ENCODE measurements at places on chromosomes 2 and 18. TPM values are rescaled to one million over a fixed set of nuclear protein-coding genes. Genes with fewer than 3 reads are reported as not detected.

DNA sequence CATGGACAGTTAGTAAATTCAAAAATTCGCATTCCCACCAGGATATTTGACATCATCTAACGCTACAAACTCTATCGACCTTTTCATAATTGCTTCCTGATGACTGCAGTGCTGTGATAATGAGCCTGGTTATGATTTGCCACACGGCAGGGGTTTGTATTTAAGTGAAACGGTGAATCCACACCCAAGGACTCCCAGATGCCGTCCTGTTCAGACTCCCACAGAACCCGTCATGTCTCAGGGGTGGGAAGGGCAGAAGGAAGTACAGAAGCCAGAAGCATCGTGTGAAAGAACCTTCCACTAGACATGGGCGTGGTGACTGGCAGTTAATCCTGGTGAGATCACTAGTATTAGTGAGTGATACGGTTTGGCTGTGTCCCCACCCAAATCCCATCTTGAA is 91.2 kb upstream of the TMEM18 start:
- no peaks in the 10 kb centered on the region for H3K36me3 ChIP-seq
- no peak for DNase-seq
- H3K27ac ChIP-seq: no peak overlapping the region
- no peaks in the 10 kb centered on the region for H3K4me1 ChIP-seq

- H3K4me1 ChIP-seq: no peaks in the 10 kb centered on the region
- no peaks in the 10 kb centered on the region for H3K36me3 ChIP-seq
- no peak overlapping the region for H3K27ac ChIP-seq
- DNase-seq: no peak
- no peaks in the 10 kb centered on the region for H3K27me3 ChIP-seq
- no peak overlapping the region for H3K4me3 ChIP-seq
Observed at GRCh38 chr2:29482348-29482747, 367.1 kb downstream of the CLIP4 start.

FIGN gene
- 8.9 TPM for total RNA-seq

B3GNT7 gene
- 9.4 TPM for total RNA-seq

GRCh38 chr18:11750581-11751310 is 61.7 kb downstream of the GNAL start:
- no peak overlapping the region for H3K4me3 ChIP-seq
- H3K4me1 ChIP-seq: no peaks in the 10 kb centered on the region
- no peak overlapping the region for H3K27ac ChIP-seq

- peaks cover 43% of the 10 kb centered on the region for H3K4me1 ChIP-seq
- DNase-seq: no peak
- no peaks in the 10 kb centered on the region for H3K27me3 ChIP-seq
- no peaks in the 10 kb centered on the region for H3K36me3 ChIP-seq
- no peak overlapping the region for H3K4me3 ChIP-seq
Observed at GRCh38 chr18:22214731-22215528, 45.5 kb downstream of the GATA6 start.

DNA sequence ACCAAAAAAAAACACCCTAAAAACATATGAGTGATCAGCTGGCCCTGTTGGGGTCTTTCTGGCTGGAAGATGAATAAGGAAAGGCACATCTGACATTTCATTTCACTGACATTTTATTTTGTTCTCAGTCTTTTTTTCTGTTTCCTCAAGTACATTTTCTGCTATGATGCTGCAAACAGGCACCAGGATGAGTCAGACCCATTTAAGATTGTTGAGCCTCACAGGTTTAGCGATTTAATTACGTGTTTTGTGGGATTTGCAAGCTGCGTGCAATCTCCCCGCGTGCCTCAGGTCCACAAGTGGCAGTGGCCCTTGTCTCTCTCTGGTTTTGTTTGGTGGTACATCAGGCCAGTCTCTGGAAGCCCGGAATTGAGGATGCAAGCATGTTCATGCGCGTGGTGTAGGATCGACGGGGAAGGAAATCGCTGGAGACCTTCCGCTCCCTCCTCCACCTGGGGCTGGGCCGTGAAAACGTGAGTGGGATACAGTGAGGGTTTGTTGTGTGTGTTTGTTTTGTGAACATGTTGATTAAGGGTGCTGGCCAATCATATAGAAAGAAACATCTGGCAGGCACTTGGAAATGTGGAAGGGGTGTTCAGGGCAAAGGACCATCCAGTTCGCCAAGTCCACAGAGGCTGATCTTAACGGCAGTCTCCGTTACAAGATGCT is 120.2 kb upstream of the ZNF516 start:
- DNase-seq: no peak
- no peaks in the 10 kb centered on the region for H3K27me3 ChIP-seq
- no peaks in the 10 kb centered on the region for H3K36me3 ChIP-seq
- peaks cover 13% of the 10 kb centered on the region for H3K4me1 ChIP-seq
- H3K4me3 ChIP-seq: no peak overlapping the region
- no peak overlapping the region for H3K27ac ChIP-seq

GRCh38 chr2:144431998-144432397 is 87.9 kb downstream of the ZEB2 start:
- no peak for DNase-seq
- H3K4me3 ChIP-seq: no peak overlapping the region
- no peaks in the 10 kb centered on the region for H3K27me3 ChIP-seq

REG1A gene
- not detected for total RNA-seq

SMYD1 gene
- total RNA-seq: 74.8 TPM

MYO7B gene
- total RNA-seq: 0.67 TPM

COLEC11 gene
- total RNA-seq: 56.6 TPM

HOXD11 gene
- not detected for total RNA-seq

- no peak overlapping the region for H3K4me3 ChIP-seq
- DNase-seq: no peak
- H3K36me3 ChIP-seq: no peaks in the 10 kb centered on the region
- H3K27me3 ChIP-seq: no peaks in the 10 kb centered on the region
Observed at GRCh38 chr2:126238251-126238650, 417.7 kb upstream of the GYPC start.

- no peak overlapping the region for H3K4me3 ChIP-seq
- no peaks in the 10 kb centered on the region for H3K4me1 ChIP-seq
- no peaks in the 10 kb centered on the region for H3K36me3 ChIP-seq
- DNase-seq: peak; percentile 30
- peaks cover 6% of the 10 kb centered on the region for H3K27me3 ChIP-seq
Observed at GRCh38 chr2:113158884-113159553, 14.8 kb upstream of the PSD4 start.

GRCh38 chr18:59893971-59894370 is 5.8 kb upstream of the PMAIP1 start:
- no peaks in the 10 kb centered on the region for H3K36me3 ChIP-seq
- H3K4me3 ChIP-seq: no peak overlapping the region
- H3K4me1 ChIP-seq: no peaks in the 10 kb centered on the region

GRCh38 chr2:162574615-162575452 is 230.9 kb downstream of the GCA start:
- no peak overlapping the region for H3K27ac ChIP-seq
- no peaks in the 10 kb centered on the region for H3K36me3 ChIP-seq
- H3K27me3 ChIP-seq: no peaks in the 10 kb centered on the region
- no peak overlapping the region for H3K4me3 ChIP-seq
- no peak for DNase-seq

GRCh38 chr18:58715540-58715939 is 44.3 kb downstream of the MALT1 start:
- no peaks in the 10 kb centered on the region for H3K27me3 ChIP-seq
- no peaks in the 10 kb centered on the region for H3K4me1 ChIP-seq
- H3K36me3 ChIP-seq: peaks cover 6% of the 10 kb centered on the region
- H3K4me3 ChIP-seq: no peak overlapping the region
- H3K27ac ChIP-seq: no peak overlapping the region

DNA sequence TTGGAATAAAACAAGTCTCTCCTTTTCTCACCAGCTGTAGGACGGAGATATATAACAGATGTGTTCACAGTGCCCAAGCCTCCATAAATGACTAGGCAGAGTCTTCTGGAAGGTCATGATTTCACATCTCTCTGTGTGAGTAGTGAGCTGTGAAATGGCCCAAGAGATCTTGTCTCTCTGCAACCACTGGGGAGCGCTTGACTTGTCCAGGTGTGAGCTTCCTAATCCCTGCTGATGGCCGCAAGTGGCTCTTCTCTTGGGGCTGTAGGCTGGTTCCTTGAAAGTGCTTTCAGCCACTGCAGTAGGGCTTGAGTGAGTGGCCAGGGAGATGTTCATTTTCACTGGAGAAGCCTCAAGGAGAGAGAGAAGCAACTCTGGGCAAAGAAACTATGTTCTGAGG is 38.1 kb upstream of the OTOS start:
- DNase-seq: no peak
- no peak overlapping the region for H3K27ac ChIP-seq
- no peaks in the 10 kb centered on the region for H3K36me3 ChIP-seq
- no peak overlapping the region for H3K4me3 ChIP-seq

DNA sequence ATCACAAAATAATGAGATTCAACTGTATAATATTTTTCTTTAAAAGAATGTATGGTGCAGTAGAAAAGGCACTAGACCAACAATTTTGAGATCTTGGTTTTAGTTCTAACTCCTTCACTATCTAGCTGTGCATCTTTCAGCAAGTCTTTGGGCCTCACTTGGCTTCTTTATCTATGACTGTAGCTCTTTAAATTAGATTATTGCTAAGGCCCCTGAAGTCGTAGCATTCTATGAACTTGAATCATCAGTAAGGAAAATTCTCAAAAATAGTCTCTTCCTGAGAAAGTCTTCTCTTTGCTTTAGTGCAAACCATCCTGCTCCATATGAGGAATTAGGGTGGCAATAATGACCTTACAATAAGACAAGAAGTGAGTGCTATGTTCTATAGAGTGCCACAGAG is 140.4 kb downstream of the FTCDNL1 start:
- no peaks in the 10 kb centered on the region for H3K27me3 ChIP-seq
- H3K27ac ChIP-seq: no peak overlapping the region
- H3K4me1 ChIP-seq: no peaks in the 10 kb centered on the region
- H3K4me3 ChIP-seq: no peak overlapping the region

CPS1 gene
- total RNA-seq: 1.9 TPM

GRCh38 chr2:121360566-121361300 is 75.7 kb upstream of the TFCP2L1 start:
- no peak overlapping the region for H3K27ac ChIP-seq
- no peak for DNase-seq
- H3K4me3 ChIP-seq: no peak overlapping the region
- H3K36me3 ChIP-seq: peaks cover 29% of the 10 kb centered on the region
- H3K27me3 ChIP-seq: no peaks in the 10 kb centered on the region

- no peaks in the 10 kb centered on the region for H3K36me3 ChIP-seq
- H3K27me3 ChIP-seq: no peaks in the 10 kb centered on the region
- DNase-seq: no peak
- no peak overlapping the region for H3K4me3 ChIP-seq
- no peaks in the 10 kb centered on the region for H3K4me1 ChIP-seq
Observed at GRCh38 chr2:104286841-104287240, 567.1 kb upstream of the POU3F3 start.

CNRIP1 gene
- total RNA-seq: 9.9 TPM

GRCh38 chr2:21228041-21228895 is 104.5 kb downstream of the TDRD15 start:
- no peaks in the 10 kb centered on the region for H3K36me3 ChIP-seq
- H3K27me3 ChIP-seq: no peaks in the 10 kb centered on the region
- DNase-seq: no peak
- no peak overlapping the region for H3K4me3 ChIP-seq

GRCh38 chr2:65357959-65358294 is 74.5 kb downstream of the SPRED2 start:
- DNase-seq: no peak
- H3K4me3 ChIP-seq: no peak overlapping the region
- no peaks in the 10 kb centered on the region for H3K27me3 ChIP-seq
- peaks cover 43% of the 10 kb centered on the region for H3K4me1 ChIP-seq
- H3K27ac ChIP-seq: no peak overlapping the region
- no peaks in the 10 kb centered on the region for H3K36me3 ChIP-seq

DNA sequence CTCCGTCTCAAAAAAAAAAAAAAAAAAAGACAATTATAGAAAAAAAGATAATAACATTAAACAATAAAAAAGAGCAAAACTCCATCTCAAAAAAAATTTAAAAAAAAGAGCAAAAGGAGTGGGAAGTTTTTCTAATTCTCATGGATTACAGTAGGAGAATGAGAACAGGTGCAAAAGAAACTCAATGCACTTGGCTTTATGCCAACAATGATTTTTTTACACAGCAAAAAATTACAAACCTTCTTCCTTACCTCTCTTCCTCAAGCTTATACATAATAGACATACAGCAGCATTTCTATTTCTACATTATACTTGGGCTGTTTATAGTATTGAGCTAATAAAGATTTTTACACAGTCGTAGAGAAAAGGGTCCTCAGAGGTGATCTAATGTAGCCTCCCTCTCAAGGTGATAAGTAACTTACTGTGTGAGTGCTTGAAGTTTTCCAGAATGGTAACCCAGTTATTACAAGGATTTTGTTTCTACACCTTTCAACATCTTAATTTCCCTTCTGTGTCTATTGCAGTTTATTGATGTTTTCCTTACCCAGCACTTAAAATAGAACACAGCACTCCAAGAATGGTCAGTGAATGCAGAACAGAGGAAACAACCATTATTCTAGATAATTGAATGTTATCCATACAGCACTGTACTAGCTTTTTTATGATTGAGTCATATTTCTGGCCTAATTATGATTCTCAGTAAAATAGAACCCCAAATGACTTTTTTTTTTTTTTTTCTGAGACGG is 34.9 kb upstream of the RNF138 start:
- no peaks in the 10 kb centered on the region for H3K4me1 ChIP-seq
- H3K27me3 ChIP-seq: no peaks in the 10 kb centered on the region
- no peak overlapping the region for H3K4me3 ChIP-seq
- H3K36me3 ChIP-seq: no peaks in the 10 kb centered on the region
- H3K27ac ChIP-seq: no peak overlapping the region

DNA sequence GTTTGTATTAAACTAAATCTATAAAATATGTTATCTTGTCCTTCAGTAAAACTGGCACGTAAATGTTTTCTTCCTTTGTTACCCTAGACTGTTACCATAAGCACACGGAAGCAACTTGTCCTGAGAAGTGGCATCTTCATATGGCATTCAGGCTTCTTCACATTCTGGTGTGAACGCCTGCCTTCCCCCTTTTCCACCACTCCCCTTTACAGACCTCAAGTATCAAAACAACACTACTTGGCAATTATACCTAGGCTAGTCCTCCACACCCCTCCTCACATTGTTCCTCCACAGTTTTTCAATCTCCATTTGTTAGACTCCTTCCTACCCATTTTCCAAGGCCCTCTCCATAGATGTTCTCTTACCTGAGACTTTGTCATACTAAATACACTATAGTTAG is 2.9 kb downstream of the MEX3C start:
- peak overlapping the region; percentile 97 for H3K27ac ChIP-seq
- no peak overlapping the region for H3K4me3 ChIP-seq
- H3K27me3 ChIP-seq: no peaks in the 10 kb centered on the region
- DNase-seq: no peak
- H3K36me3 ChIP-seq: no peaks in the 10 kb centered on the region

DNA sequence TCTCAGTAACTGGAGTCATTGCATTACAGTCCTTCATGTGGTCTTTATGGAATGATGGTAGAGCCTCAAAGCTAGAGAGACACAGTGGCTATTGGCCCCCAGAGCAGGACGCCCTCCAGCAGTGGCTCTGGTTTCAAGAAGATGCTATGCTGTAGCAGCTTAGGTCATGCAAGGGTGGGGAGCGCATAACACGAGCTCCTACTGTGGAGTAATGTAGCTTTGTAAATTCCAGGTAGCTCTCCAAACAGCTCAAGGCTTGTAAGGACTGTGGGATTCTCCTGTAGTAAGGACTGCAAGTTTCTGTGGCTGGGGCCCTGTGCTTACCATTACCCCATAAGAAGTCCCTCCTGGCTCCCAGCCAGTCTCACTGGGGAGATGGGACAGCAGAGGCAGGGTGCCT is 15.6 kb downstream of the APLF start:
- no peak overlapping the region for H3K4me3 ChIP-seq
- DNase-seq: no peak
- no peaks in the 10 kb centered on the region for H3K4me1 ChIP-seq
- no peak overlapping the region for H3K27ac ChIP-seq
